ENCODE measurements at places on chromosomes 1 and 21.

GRCh38 chr1:68375919-68376318 lies 73.8 kb downstream of the RPE65 start:
- DNase-seq: peak; percentile 2

DNA sequence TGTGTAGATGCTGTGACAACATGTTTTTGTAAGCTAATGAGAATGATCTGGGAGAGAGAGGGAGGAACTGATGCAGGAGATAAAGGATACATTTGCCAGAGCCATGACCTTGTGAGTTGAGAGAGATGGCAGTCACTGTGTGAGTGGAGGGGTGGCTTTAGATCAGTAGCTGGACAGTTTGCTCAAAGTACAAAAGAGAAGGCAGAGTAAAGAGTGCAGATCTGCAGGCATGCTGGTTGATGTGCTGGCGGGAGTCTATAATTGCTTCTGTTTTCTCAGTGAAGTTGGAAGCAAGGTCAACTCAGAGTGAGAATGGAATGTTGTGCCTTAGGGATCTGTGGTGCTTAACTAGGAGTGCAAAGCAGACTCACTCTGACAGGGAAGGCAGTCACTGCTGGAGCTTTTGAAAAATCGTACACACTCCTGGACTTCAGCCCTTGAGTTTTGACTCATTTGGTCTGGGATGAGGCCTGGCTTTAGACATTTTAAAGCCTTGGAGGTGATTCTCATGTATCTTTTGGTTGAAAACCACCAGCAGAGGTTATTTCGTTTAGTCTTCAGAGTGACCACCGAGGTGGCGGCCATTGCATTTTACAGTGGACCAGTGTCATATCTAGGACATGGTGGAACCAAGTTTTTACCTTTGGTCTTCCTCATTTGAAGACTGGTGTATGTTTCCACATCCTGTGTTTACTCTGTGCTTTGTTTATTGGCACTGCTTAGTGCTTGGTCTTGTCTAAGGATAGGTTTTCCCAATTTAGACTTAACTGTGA lies 49.6 kb downstream of the MTR start:
- peak; percentile 12 for DNase-seq

- DNase-seq: no peak
Measured at GRCh38 chr1:43441166-43441893, 12.4 kb downstream of the HYI start.

- peak; percentile 92 for DNase-seq
Measured at GRCh38 chr1:41496080-41497055, 11.9 kb upstream of the EDN2 start.

- DNase-seq: no peak
Measured at GRCh38 chr21:38269576-38269936, 12.8 kb downstream of the KCNJ15 start.

GRCh38 chr1:110233861-110234260 lies 23.7 kb downstream of the KCNC4 start:
- no peak for DNase-seq

DNA sequence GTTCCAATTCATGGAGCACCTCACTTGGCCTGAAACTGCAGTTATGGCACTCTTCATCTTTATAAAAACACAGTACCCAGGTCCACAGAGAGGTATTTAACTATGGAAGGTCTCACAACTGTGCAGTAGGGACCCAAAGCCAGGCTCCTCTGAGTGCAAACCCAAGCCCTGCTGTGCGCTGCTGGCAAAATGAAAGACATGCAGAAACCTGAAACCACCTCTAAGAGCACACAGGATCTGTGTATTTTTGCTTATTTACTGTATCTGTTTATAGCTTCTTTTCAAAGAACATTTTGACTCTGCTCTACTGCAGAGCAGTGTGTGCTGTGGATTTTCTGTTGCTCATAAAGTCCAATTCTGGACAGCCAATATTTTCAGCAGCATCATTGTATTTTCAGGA lies 166.6 kb downstream of the DSCAM start:
- no peak for DNase-seq

DNA sequence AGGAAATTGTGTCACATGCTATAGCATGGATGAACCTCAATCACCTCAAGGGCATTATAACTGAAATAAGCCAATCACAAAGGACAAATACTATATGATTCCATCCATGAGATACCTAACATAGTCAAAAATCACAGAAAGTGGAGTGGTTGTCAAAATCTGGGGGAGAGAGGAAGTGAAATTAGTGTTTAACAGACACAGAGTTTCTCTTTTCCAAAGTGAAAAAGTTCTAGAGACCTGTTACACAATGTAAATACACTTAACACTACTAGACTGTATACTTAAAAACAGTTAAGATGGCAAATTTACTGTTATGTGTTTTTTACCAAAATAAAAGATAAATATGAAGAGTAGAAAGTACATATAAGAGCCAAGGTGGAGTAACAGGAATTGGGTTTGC lies 31.8 kb downstream of the ZNF644 start:
- DNase-seq: no peak

DNA sequence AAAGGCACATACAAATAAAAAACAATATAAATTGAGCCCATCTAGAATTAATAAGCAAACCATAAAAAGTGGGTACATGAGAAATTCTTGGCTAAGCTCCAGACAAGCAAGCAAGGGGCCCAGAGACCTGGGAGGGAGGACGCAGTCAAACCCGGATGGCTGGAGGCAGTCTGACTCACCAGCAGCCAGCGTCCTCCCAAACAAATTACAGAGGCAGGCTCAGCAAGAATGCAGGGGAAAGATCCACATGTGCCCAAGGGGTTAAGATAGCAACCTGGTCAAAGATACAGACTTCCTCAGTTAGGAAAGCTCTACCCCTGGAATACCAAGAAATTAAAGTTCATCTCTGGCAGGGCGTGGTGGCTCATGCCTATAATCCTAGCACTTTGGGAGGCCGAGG lies 7.4 kb upstream of the TIAM1 start:
- DNase-seq: peak; percentile 78

DNA sequence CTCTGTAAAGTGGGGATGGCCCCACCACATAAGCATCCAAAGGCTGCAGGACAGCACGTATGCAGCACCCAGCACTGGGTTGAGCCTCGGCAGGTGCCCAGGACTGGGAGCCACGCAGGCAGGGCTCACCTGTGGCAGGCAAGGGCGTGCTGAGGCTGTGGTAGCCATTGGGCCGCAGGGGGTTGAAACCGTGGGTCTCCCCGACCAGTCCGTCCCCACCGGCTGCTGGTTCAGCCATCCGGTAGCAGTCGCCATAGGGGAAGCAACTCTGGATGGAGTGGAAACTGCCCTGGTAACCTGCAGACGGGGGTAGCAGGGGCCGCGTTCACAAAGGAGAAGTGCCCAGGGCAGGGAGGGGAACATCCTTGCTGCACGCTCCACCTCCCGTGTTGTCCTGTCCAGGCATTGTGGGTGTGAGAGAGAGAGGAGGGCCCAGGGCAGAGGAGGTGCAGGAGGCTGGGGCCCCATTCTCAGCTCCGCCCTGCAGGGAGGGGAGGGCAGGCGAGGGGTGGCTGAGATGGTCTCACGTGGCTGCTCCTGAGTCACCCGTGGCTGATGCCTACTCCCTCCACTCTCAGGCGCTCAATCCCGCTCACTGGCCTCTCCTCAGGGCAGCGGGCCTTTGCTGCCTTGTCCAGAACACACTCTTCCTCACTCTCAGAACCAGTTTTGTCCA lies 49.9 kb downstream of the DMRTB1 start:
- peak; percentile 77 for DNase-seq

DNA sequence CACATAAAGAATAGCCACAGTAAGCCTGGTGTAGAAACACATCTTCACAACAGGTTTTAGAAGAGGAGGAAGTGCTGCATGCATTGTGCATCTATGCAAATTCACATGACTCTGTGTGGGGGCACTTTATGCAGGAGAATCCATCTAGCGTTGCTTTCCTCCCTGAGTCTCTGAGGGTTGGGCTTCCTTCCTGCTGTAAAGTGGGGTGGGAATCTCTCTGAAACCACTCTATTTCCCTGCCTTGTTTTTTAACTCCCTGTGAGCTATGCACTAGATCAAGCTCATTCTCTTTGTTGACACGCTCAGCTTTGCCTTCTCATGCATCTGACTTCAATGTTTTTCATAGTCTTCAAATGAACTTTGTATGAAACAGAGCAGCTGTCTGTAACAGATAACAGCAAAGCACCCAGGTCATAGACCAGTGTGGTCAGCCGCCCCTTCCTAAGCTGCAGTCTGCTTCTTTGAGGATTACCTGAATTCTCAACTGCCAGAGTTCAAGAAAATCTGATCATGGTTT lies 102.7 kb upstream of the DPH5 start:
- peak; percentile 34 for DNase-seq

- DNase-seq: peak; percentile 6
Measured at GRCh38 chr1:103416681-103417286, 108.7 kb upstream of the RNPC3 start.

DNA sequence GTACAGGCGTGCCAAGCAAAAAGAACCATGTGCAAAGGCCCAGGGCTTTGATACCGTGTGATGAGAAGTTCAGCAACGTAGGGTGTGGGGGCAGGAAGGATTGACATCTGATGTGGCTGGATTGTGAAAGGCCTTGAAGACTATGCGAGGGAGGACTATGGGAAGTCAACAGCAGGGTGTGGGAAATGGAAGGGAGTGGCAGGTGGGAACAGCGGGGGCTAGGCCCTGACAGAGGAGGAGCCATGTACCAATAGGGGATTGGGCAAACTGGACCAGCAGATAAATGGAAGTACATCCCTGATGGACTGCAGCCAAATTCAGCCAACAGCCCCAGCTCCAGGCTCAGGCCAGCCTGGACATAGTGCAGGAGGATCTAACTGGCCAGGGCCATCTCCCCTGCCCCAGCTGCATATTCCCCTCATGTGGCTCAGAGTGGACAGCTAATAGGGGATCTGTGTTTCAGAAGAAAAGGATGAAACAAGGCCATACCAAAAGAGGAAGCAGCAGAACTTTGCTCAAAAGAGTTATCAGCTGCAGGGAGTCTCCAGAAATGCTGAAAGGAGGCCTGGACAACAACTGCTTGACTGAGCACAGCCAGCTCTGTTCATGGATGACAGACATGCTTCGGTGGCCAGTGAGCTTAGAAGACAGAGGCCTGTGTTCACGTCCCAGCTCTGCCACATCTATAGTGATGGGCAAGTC lies 140.2 kb upstream of the SGIP1 start:
- peak; percentile 32 for DNase-seq

DNA sequence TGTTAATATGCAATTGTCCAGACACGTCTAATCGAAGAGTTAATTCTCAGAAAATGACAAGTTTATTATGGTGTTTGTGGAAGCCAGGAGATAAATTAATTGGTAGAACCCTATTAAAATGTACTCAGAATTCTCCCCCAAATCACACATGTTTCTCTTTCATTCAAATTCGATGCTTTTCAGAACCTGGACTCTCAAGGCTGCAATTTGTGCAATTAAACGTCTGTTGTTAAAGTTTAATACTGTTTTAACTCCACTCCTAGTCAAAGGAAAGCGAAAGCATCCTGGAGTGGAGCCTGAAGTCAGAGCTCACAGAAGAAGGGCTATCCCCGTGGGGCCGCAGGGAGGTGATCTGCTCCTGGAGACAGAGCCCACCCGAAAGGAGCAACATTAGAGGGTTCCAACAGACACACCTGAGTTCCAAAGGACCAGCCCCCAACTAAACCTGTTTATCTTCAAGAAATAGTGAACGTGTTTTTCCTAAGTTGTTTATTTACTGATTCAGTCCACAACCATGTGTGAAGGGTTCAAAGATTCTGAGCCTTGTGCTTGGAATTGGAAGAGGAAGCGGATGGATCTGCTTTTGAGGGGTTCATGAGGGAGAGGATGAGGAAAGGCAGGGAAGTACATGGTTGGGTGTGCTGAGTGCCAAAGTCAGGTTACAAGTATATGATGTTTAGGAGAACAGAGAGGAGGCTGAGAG lies 68.0 kb upstream of the AKT3 start:
- DNase-seq: peak; percentile 44

- DNase-seq: no peak
Measured at GRCh38 chr1:231903586-231904081, 277.0 kb downstream of the DISC1 start.

- peak; percentile 94 for DNase-seq
Measured at GRCh38 chr1:1157426-1157913, 16.2 kb upstream of the TTLL10 start.

DNA sequence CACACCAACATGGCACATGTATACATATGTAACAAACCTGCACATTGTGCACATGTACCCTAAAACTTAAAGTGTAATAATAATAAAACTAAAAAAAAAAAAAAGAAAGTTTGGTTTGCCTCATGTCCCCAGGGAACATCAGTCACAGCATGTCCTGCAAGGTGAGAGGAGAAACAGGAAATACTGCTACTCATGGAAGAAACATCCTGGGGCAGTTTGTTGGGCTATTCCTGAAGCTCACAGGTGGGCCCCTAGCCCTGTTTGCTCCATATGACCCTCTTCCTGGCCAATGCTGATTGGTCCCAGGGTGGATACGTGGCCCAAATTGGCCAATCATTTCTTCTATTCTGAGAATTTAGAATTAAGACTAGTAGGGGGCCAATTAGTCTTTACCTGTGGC lies 103.4 kb upstream of the ADAR start:
- no peak for DNase-seq

GRCh38 chr1:89581859-89582258 lies 51.1 kb upstream of the LRRC8C start:
- peak; percentile 30 for DNase-seq

DNA sequence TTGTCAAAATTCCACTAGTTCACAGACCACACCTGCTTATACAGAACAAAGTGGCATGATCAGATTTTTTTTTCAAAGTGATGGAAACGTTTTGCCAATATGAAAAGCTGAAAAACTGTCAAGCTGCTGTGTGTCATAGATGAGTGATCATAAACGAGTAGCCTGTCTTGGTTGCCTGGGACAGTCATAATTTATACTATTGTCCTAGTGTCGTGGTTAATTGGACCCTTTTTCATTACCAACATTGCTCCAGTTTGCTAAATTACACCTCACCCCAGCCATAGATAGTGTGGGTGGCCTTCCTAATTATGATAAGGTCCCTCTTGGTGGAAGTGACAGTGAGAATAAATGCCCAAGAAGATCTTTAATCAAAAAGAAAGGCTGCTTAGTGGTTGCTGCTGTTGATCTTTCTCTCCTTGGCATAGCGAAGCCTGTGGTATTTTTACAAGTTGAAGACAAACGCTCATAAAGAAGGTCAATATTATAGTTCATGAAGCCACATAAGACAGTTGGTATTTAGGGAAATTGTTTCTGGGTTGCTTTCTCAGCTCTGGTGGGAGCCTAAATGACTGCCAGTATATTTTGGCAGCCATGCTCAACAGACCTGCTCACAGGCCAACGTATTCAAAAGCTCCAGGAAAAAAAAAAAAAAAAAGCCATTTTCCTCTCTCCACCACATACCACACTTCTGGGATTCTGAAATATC lies 478.1 kb downstream of the PLA2G4A start:
- no peak for DNase-seq

DNA sequence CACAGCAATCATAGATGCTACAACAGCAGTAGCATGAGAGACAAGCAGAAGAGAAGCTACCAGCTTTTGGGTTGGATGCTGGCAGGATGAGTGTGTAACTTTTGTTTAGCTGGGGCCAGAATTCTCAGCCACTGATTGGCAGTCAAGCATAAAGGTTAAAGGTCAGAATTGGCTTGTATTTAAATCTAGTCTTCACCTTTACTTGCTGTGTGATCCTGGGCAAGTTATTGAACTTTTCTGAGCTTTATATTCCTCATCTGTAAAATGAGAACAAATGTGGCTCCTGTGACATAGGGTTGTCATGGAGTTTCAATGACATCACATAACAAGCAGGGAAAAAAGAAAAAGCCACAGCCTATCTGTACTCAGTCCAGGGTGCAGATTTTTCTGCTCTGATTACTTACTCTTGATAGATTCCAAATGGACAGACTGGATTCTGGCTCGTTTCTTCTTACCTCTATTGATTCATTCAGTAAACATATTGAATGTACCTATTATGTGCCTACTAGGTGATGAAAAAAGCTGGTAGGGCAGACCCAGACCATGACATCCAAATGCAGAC lies 2.8 kb upstream of the AZIN2 start:
- DNase-seq: no peak

All from kidney tubule cell (primary cell).